ENCODE measurements at places on chromosomes 13 and 19.

- no peak for DNase-seq
These were observed 22.5 kb downstream of the CPB2 start for GRCh38 chr13:46082324-46082723.

DNA sequence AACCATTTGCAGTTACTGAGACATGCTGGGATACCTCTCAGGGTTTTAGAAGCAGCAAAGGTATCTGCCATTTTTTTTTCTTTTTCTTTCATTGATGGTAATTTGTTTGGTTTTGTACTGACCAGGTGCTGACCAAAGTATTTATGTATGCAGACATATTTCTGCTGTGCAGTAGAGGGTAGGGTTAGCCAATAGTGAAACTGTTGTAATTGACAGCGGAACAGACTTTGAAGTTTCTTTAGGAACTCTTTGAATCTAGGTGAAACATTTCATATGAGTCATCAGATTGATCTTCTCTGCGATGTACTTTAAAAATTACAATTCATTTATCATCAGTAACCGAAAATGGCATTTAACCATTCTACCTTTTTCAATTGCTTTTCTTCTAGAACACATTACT, 63.0 kb downstream of the ITGBL1 start:
- no peak for DNase-seq

- no peak for DNase-seq
These were observed 69.6 kb upstream of the ARGLU1 start for GRCh38 chr13:106637519-106637918.

GRCh38 chr13:72495681-72496080, 231.7 kb downstream of the MZT1 start:
- no peak for DNase-seq

GRCh38 chr19:35167251-35168119, 12.9 kb downstream of the FXYD5 start:
- DNase-seq, result no peak

DNA sequence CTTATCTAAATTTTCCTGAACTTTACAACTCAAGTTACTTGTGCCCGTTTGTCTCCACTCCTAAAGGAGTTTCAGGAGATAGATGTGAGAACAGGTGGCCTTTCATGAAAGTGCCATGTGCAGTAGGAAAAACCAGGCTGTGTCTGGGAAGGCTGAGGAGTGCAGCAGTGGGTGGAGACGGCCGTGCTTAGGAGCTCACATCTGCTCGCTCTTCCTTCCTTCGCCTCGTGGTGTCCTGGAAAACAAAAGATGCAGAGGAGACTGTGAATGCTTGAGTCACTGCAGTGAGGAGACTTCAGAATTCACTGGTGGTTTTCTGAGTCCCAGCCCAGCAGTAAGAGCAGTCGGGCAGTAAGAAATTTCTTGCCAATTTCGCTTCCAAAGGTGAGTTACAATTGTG, 138.4 kb upstream of the RNF113B start:
- peak; percentile 10 for DNase-seq

GRCh38 chr13:97848886-97849285, 104.6 kb upstream of the IPO5 start:
- no peak for DNase-seq

GRCh38 chr13:21045100-21045499, 16.3 kb downstream of the LATS2 start:
- DNase-seq, result no peak

DNA sequence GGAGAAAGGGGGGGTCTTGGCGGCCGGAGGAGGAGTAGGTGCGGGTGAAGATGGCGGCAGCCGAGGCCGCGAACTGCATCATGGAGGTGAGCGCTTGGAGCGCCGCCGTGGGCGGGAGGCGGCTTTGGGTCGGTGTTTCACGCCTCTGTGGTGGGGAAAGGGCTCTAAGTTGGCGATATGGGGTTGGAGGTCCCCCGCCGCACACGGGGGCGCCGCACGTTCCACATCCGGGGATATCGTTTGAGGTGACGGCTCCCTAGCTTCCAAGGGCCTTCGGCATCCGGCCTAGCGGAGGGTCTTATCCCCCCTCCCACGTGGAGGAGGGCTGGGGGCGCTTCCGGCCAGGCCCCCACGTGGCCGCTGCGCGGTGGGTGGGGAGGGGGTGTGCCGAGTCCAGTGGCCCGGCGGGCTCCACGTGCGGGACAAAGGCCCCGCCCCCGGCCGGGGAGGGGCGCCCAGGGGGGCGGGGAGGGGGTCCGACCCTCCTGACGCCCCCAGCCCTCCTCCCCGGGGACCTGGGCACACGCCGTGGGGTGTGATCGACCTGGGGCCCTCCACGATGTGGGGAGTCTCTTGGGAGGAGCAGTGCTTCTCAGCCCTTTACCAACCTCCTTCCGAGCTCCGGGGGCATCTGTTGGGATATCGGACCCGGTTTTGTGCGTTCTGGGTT, at the start of gene PRMT1:
Gene PRMT1 (plus strand): TSS at position 41 of the 670 bp plus-strand sequence. CDS start 10 bp downstream, at position 51.
- no peak for DNase-seq

GRCh38 chr19:17294051-17294891, 9.0 kb downstream of the ABHD8 start:
- DNase-seq, result no peak

- no peak for DNase-seq
These were observed 58.9 kb downstream of the UBL3 start for GRCh38 chr13:29791508-29791907.

DNA sequence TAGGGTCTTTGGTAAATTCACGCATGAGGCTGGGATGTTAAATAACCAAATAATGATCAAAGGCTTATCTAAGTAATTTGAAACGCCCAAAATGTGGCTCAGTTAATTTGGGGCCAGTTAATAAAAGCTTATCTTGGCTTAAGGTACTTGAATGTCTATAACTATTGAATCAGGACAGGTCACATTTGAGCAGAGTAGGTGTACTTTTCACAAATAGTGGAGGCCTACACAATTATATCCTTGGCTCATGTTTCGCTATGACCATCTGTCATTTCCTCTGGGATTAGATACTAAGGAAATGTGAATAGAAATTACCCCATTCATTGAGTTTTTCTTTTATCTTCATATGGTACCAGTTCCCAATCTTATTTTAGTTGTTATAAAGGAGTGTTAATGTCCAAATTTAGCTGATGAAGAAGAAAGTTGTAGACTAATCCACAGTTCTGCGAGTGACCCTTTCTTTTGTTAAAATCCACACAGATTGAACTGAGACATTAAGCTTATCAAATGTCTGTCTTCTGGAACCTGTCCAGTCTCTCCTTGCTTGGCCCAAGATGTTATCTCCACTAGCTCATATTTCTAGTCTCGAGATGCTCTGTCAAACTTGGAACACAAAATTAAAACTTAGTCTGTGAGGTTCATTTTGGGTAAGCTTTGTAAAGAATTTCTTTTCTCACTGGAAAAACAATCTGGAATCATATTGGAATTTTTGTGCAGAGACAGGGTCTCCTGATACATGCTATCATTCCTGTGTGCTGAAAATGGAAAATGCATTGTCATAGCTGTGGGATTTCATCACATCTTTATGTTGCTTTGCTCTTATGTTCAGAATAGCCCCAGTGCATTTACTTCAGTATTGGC, 31.0 kb downstream of the SLAIN1 start:
- no peak for DNase-seq

- DNase-seq, result no peak
These were observed 302.4 kb upstream of the TMTC4 start for GRCh38 chr13:100976993-100977392.

DNA sequence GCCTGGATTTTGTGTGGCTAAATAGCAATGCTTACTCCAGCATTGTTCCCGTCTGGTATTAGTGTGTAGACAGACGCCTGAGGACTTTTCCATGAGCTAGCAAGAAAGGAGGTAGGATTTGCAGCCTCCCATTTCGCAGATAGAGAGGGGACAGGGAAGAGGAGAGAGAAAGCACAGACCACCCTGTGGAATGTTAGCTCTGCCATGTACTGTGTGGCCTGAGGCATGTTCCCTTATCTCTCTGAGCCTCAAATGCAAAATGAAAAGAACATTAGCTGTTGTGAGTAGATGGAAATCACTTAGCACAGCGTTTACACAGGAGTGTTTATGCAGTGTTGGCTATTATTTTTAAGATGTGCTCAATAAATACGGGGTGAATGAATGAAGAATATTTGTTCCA, 45.5 kb downstream of the OLFM4 start:
- no peak for DNase-seq

DNA sequence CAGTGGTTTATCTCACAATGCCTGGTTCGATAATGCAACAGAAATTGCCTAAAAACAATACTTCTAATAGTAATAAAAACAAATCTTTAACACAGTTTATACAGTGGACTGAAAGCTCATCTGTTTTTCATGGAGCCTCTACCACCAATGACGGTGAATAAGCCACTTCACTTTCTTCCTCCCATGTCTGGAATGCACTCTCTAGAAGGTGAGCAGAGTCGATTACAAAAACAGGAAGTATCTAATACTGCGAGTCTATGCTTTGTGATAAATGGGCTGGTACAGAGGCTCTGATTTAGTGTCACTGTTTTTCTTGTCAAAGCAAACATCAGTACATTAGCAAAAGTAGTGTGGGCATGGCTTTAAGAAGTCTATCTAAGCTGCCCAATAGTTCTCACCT, 1348.6 kb upstream of the SLC10A2 start:
- peak; percentile 17 for DNase-seq

- no peak for DNase-seq
These were observed 266.7 kb downstream of the FOXO1 start for GRCh38 chr13:40399756-40400155.

- no peak for DNase-seq
These were observed 1.5 kb downstream of the AMER2 start for GRCh38 chr13:25170554-25171111.

DNA sequence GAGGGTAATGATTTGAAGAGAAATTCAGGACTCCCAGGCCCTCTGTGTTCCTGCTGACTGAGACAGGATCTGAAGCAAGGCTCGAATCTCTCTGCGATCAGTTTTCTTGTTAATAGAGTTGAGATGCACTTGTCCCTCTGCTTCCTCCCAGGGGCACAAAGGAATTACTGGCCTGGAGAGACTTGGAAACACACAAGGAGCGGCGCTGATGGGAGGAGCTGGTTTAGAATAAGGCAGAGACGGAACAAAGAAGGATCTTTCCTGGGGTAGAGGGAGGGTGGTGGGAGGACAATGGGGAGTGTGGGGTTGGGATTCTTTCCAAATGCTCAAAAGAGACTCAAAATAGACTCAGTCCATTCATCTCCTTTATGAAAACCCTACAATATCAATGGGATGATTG, 719.1 kb downstream of the UQCRFS1 start:
- DNase-seq, result no peak

DNA sequence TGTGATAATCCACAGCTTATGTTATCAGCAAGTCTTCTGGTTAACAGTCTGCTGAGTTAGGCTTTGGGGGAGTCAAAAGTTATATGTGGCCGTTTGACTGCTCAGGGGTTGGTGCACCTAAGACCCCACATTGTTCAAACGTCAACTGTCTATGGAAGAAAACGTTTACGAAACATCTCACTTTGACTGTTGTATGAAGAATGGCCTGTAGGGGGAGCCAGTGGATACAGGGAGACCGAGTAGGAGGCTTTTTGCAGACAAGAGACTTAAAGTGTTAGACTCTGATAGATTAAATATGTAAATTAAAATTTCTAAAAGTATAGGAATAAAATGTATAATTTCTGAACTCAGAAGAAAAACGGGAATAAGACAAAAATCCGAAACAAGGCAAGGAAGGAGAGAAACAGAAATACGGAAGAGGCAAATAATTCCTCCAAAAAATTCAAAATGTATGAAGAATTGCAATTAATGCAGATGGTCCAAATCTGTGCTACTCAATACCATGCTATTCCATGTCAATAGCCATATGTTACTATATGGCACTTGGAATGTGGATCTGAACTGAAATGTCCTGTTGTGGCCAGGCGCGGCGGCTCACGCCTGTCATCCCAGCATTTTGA, 37.8 kb downstream of the TNFSF14 start:
- peak; percentile 55 for DNase-seq

DNA sequence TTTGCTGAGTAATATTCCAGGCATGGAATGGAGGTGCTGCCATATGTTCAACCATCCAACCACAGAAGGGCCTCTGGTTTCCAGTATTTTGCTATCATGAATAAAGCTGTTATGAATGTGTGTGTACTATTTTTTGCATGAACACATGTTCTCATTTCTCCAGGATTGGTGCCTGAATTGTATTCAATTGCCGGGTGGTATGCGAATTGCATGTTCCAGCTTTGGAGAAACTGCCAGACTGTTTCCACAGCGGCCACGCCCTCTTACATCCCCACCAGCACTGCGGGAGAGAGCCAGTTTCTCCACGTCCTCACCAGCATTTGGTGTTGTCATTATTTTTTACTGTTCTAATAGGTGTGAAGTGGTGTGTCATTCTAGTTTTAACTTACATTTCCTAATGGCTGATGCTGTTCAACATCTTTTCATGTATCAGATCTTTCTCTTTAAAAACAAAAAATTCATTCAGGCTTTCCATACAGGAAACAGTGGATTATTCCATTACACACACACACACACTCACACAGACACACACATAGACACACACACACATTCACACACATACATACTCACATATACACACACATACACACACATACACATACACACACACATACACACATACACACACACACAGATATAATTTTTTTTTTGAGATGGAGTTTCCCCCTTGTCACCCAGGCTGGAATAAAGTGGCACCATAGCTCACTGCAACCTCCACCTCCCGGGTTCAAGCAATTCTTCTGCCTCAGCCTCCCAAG, 154.1 kb downstream of the PTPRS start:
- DNase-seq, result peak; percentile 10

DNA sequence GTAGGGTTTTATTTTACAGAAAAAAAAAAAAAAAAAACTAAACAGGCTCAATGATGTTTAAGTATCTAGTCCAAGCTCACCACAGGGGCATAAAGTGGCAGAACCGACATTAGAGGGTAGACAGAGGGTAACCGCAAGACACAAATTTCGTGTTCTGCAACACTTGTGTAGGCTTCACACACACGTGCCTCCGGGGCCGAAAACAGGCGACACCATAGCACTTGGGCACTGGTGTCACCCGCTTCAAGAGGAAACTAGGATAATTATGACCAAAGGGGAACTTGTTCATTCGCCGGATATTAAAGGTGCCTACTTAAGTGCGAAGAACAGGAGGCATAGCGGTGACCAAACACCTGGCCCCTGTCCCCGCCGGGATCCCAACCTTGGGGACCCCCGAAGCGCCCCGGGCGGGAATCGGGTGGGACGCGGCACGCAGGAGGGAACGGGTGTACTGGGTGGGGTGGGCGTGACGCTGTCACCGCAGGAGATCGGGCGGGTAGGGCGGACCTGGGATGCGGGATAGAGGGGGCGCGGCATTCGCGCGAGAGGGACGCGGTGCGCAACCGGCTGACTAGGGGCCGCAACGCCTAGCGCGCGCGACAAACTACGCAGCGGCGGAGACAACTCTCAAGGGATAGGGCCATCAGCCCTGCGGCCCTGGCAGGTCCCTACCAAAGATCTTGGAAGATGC, 558 bp downstream of the MZT1 start:
- peak; percentile 12 for DNase-seq

GRCh38 chr19:16034958-16035560, 41.2 kb upstream of the TPM4 start:
- no peak for DNase-seq
